ENCODE measurements at places on chromosomes 2 and 18.

DNA sequence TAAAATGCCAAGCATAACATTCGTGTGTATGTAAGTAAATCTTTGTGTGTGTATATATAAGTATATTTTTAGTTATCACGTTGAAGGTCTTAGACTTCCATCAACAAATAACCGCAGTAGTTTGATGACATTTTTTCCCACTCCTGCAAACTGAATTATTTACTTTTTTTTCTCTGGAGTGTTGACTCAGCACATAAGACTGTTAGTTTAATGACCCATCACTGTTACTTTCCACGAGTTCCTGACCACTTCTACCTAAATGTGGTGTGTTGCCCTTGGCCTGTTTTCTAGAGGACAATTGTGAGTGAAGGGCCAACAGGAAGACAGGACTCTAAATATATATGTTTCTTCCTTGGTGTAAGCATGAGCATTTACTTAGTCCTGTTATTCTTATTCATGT is 71.3 kb upstream of the TXNDC2 start:
- no peak for DNase-seq

DNA sequence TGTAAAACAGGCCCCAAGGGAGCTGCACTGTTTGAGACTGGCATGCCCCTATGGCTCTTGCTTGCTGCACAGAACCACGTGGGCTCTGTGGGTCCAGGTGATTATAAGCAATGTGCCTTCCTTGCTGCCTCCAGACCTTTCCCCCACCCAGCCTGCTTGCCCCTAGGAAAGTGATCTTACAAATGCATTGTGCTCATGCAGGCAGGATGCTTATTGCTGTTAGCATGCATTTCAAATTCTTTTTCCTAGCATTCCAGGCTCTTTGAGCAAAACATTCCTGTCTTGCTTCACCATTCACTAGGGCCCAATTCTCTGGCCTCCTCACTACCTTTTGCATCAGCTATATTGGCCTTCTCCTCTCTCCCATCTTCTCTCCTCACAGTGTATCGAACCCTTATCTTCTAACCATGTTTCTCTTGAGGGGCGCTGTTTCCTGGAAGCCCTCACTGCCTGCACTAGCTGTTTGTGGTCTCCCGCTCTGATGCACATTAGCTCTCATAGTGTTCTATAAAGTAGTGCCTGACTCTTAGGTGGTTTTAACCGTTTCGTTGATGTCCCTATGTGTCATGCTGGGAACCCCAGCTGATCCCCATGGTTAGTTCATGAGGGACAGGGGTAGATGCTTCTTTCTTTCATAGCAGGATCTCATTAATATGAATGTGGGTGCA is 152.9 kb upstream of the EPAS1 start:
- no peak for DNase-seq

DNA sequence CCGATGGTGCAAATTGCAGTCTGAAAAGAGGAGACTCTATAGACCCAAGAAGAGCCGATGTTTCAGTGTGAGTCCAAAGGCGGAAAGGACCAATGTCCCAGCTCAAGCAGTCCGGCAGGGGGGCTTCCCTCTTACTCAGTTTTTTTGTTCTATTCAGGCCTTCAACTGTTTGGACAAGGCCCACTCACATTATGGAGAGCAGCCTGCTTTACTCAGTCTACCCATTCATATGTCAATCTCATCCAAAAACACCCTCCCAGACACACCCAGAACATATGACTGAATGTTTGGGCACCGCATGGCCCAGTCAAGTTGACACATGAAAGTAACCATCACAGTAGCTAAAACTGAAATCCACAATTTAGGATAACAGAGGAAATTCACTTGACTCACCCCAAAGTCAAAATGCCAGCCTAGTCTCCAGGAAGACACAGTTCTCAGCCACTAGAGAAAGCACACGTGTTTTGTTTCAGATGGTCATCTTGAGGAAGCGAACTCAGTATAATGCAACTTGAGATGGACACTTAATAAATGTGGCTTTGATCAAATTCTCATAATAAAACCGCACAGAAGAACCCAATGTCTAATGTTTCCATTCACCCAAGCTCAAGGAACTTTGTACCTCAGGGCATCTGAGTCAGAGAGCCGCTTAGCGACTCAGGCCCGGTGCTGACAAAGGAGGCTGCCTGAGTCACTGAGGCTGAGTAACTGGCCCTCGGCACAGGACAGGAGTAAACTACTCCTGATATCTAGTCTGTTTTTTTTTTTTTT is 2.4 kb downstream of the FHL2 start:
- DNase-seq: peak; percentile 50

- no peak for DNase-seq
Observed at GRCh38 chr2:235636546-235636945, 142.7 kb downstream of the AGAP1 start.

- DNase-seq: no peak
Observed at GRCh38 chr2:235170536-235171521, 219.0 kb downstream of the SH3BP4 start.

- DNase-seq: no peak
Observed at GRCh38 chr2:9658972-9659371, 28.2 kb upstream of the YWHAQ start.

Data from stimulated activated CD4-positive, alpha-beta T cell treated with anti-CD3 and anti-CD28 coated beads, Interleukin-2, amount 100 ng/mL, for 24 hours (primary cell).